Activated CD4-positive, alpha-beta T cell treated with anti-CD3 and anti-CD28 coated beads for 4 hours (primary cell): ENCODE measurements at places on chromosomes 5 and 9.

GRCh38 chr9:37503736-37504135, 18.0 kb downstream of the POLR1E start:
- DNase-seq: peak; percentile 21

- no peak for DNase-seq
These were observed 17.5 kb downstream of the CDH12 start for GRCh38 chr5:22835686-22836085.

GRCh38 chr9:34070606-34071324, 22.1 kb upstream of the UBAP2 start:
- DNase-seq: no peak

DNA sequence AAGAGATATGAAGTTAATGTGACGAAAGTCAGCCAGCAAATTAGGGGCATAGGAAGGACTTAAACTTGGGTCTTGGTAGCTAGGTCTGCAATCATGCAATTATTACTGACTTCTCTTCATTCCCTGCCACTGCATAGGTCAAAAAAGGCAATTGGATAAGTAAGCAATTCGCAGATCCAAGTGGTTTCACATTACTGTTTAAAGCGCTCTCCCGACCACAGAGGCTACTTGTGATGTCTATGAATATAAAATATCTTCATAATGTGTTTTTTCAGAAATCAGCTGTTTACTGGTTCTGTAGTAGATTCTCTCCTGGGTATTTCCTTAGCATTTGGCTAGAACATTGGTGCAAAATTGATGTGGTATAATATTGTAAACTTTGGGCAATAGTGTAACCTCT, 174.7 kb upstream of the PTGER4 start:
- DNase-seq: no peak

- DNase-seq: no peak
These were observed 201.0 kb downstream of the MAPKAP1 start for GRCh38 chr9:125505988-125506438.

GRCh38 chr9:22208846-22209585, 199.9 kb upstream of the CDKN2B start:
- no peak for DNase-seq

DNA sequence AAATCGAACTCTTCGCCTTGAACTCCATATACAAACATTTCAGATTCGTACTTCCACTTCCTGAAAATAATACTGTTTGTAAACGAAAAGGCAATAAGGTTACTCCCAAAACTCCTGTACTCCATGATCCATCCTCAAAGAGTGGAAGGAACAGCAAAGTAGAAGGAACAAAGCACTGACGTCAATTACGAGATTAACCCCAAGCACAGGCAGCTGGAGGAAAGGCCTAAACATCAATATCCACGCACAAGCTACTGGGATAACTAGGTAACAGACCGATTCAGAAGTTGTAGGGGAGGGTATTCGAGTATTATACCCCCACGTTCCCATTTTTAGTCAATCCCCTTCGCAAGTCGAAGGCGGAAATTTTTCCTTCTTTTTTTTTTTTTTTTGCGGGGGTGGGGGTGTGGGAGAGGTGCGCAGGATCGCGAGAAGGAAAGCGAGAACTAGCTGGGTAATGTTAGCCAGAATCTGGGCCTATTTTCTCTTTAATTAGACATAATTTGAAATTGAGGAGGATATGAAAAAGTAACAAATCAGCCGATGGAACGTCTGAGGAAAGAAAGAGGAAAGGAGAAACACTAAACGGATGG, 909 bp downstream of the AFF4 start:
- peak; percentile 8 for DNase-seq

- no peak for DNase-seq
These were observed 122.0 kb downstream of the GDNF start for GRCh38 chr5:37717613-37718431.

- DNase-seq: no peak
These were observed 1.8 kb downstream of the ELAVL2 start for GRCh38 chr9:23823986-23824829.

GRCh38 chr9:33166231-33167083, 679 bp downstream of the B4GALT1 start:
- peak; percentile 16 for DNase-seq

DNA sequence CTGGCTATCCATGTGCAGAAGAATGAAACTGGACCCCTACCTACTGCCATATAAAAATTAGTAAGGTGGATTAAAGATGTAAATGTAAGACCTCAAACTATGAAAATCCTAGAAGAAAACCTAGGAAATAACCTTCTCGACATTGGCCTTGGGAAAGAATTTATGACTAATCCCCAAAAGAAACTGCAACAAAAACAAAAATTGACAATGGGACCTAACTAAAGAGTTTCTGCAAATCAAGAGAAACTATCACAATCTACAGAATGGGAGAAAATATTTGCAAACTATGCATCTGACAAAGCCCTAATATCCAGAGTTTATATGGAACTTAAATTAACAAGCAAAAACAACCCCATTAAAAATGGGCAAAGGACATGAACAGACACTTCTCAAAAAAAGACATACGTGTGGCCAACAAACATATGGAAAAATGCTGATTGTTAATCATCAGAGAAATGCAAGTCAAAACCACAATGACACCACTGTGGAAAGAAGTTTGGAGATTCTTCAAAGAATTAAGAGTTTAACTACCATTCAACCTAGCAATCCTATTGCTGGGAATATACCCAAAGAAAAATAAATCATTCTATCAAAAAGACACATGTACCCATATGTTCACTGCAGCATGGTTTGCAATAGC, 98.5 kb downstream of the NR3C1 start:
- no peak for DNase-seq

- no peak for DNase-seq
These were observed 215.0 kb upstream of the IER5L start for GRCh38 chr9:129393064-129393463.

- DNase-seq: no peak
These were observed 35.0 kb downstream of the AGXT2 start for GRCh38 chr5:35012796-35013195.

DNA sequence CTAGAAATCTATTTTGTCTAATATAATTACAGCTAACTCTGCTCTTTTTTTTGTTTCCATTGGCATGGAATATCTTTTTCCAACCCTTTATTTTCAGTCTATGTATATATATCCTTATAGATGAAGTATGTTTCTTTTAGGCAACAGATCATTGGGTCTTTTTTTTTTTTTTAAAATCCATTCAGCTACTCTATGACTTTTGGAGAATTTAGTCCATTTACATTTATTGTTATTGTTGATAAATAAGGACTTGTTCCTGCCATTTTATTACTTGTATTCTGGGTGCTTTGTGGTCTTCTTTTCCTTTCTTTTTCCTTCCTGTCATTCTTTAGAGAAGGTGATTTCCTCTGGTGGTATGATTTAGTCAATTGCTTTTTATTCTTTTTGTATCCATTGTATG, 296.8 kb downstream of the SMARCA2 start:
- no peak for DNase-seq

GRCh38 chr9:114060711-114061110, 17.4 kb downstream of the AMBP start:
- DNase-seq: no peak

- DNase-seq: no peak
These were observed 8.6 kb downstream of the PDGFRB start for GRCh38 chr5:150146862-150147601.

DNA sequence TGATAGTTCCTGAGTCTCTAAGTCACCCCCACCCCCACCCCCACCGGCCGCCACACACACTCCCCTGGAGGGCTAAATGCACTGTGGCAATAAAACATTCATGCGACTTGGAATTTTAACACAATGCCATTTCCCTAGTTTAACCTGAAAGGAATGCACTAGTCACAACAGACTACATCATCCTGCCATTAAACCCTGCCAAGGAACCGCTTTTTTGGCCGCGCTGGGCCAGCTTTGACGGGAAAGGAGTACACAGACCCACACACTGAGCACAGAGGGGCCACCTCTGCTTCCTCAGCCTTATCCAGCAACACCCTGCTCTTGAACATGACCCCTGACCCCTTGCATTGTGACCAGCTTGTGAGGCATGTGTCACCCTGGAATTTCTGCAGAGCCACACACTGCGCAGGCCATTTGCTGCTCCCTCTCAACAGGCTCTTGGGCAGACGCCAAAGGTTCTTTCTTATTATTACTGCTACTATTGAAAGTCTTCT, 165.3 kb downstream of the BNC2 start:
- DNase-seq: no peak

GRCh38 chr5:58262226-58262625, 197.7 kb downstream of the PLK2 start:
- no peak for DNase-seq

- no peak for DNase-seq
These were observed 43.9 kb downstream of the CCDC125 start for GRCh38 chr5:69288688-69289087.

GRCh38 chr9:37650873-37651768, at the start of gene FRMPD1:
Gene FRMPD1, plus strand, starts transcription at chr9:37650954. Its CDS starts 41,688 bp downstream, at chr9:37692642.
- peak; percentile 36 for DNase-seq

GRCh38 chr5:10596886-10597451, 33.1 kb downstream of the ANKRD33B start:
- no peak for DNase-seq

DNA sequence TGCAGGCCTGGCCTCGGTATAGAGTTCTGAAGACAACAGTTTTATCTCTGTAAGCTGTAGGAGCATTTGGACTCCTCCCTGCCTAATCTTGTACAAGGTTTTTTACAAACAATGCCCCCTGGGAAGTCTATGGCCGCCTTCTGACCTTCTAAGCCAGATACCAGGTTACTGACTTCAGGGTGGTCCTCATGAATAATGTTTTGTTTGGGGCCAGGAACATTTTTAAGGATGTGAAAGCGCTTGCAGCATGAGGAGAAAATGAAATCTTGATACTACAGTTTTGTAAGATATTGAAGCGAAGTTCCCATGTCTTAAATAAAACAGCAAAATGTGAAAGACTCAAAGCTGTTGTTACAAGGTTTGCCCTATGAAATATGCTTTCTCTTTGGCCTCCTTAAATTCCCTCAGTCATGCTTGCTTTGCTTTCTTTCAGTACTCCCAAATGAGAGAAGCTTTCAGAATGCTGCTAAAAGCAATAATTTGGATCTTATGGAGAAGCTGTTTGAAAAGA, 5.2 kb downstream of the ANKDD1B start:
- DNase-seq: no peak

- DNase-seq: no peak
These were observed 88.6 kb downstream of the GNAQ start for GRCh38 chr9:77943057-77943456.

DNA sequence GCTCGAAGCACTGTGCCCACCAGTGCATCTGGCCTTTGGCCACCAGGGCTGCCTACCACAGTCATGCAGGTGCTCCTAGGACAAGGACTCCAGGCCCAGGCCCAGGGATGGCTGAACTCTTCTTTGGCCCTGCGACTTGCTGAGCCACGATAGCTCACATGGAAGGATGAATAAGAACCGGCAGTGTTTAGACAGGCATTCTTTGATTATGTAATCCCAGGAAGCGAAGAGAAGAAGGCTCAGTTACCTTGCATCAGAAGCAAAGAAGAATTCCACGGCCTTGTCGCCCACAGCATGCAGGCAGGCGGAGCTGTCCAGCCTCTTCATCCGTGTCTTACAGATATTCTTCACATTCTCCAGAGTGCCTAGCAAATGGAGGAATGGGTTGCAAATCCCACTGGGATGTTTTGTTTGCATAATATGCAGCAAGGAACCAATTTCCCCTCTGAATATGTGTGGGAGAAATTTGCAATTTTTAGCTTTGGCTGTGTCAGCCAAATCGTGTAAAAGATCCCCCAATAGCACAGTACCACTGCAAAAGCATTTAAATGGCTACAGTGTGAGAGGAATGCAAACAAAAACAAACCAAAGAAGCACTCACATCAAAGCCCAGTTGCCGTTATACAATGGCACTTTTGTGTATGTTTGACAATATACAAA, 29.1 kb downstream of the GFPT2 start:
- DNase-seq: no peak

DNA sequence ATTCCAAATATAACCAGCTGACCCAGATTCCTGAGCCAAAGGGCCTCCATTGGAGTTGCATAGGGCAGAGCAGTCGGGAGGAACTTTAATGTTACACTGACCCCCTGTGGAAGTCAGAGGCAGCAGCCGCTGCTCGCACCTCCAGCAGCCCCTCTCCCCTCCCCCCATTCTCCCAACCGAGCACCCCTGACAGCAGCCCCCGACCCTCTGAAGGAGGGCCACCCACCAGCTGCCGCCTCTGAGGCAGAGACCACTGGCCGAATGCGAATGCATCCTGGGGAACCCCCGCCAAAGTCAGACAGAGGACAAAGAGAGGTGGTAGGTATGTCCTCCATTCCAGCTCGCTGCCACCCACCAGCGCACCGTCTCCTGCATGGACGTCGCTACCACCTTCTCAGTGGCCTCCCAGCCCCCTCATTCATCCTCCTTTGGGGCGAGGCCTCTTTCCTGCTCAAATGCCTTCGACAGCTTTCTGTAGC, 231.0 kb downstream of the CDK5RAP2 start:
- DNase-seq: no peak

GRCh38 chr9:93827545-93828330, 127.4 kb downstream of the BARX1 start:
- peak; percentile 11 for DNase-seq

GRCh38 chr5:4639946-4640345, 500.2 kb upstream of the ADAMTS16 start:
- no peak for DNase-seq

DNA sequence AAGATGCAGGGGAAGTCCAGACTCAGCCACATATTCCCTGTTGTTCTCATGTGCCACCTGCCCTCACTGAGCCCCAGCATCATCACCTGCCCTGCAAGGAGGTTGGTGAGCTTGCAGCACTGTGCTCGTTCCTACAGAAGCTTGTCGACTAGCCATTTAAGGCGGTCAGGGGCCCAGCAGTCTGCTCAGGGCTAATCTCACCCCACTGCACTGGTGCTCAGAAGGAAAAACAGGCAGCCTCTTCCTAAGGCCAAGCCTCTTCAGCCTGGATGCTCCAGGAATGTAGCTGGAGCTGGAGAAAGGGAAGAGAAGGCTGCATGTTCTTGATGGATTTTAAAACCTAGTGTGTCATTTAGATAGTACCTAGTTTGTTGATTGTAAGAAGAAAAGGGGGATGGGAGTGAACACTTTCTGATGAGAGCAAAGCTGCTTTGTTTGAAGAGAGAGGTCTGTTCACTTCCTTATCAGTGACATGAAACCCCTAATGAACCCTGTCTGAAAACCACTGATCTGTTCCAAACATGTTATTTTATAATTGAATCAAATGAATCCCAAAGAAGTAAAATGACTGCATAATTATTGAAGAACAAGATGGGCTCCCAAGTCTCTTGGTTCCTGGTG, 10.6 kb upstream of the ASPN start:
- DNase-seq: no peak

GRCh38 chr9:103816146-103816545, 278.0 kb upstream of the SMC2 start:
- no peak for DNase-seq

DNA sequence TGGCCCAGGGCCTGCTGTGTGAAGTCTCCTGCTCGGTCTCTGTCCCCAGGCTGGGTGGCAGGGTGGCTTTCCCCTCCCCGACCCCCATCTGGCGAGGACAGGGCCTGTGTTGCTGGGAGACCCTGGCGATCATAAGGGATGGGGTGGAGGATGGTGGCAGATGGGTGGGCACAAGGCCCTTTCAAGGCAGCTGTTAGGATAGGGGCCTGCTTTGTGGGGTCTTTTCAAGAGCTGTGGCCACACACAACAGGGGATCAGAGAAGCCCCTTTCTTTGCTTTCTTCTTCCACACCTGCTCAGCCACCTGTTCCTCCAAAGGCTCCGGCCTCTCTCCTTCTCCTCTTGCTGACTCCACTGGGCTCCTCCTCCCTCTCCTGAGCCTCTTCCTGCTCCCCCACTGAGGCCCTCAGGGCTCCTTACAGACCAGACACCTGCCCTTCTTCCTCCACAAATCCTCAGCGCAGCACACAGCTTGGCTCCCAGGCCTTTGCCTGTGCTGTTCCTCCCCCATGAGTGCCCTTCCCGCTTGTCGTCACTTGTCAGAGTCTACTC, 15.0 kb upstream of the NEURL1B start:
- DNase-seq: no peak
